Activated CD8-positive, alpha-beta memory T cell treated with anti-CD3 and anti-CD28 coated beads for 1 hour (primary cell): ENCODE measurements at places on chromosomes 12 and 14.

DNA sequence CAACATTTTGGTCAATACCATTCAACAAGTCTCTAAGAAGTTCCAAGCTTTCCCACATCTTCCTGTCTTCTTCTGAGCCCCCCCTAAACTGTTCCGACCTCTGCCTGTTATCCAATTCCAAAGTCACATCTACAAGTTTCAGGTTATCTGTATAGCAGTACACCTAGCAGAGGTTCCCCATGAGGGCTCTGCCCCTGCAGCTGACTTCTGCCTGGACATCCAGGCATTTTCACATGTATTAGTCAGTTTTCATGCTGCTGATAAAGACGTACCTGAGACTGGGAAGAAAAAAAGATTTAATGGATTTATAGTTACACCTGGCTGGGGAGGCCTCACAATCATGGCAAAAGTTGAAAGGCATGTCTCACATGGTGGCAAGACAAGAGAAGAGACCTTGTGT, 10.2 kb upstream of the PLA2G1B start:
- DNase-seq, result no peak

DNA sequence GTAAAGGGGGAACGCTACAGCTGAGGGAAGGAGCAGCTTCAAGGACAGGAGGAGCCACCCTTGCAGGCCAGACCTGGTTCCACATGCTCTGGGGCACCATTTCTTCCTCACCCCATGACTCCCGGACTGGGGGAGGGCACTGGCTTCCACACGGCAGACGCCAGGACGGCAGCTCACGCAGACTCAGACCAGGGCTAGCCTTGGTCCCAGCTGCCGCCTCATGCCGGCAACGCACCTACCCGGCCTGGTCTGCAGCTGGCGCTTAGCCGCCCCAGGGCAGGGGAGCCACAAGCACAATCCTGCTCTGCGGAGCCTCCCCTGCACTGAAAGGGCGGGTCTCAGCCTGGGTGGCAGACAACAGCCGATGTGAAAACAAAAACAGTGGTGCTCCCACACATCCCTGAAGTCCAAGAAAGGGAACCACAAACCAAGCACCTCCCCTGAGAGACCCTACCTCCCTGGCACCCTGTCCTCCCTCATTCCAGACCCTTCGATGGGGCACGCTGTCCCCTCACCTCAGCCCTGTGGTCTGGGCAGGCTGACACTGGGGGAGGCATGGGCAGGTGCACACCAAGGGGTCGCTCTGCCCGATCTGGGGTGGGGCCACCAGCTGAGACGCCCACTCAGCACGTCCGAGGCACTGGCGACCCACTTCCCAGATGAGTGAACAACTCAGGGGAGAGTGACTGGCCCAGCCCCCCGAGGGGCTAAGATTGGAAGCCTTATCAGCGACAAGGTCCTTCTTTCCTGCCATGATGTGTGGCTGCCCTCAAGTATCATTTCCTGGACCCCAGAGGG, 65.0 kb downstream of the CHGA start:
- DNase-seq, result no peak

- DNase-seq, result no peak
Observed at GRCh38 chr14:73774241-73774570, 60.0 kb upstream of the PNMA1 start.

GRCh38 chr14:103930051-103930604, 1.9 kb downstream of the TDRD9 start:
- no peak for DNase-seq

DNA sequence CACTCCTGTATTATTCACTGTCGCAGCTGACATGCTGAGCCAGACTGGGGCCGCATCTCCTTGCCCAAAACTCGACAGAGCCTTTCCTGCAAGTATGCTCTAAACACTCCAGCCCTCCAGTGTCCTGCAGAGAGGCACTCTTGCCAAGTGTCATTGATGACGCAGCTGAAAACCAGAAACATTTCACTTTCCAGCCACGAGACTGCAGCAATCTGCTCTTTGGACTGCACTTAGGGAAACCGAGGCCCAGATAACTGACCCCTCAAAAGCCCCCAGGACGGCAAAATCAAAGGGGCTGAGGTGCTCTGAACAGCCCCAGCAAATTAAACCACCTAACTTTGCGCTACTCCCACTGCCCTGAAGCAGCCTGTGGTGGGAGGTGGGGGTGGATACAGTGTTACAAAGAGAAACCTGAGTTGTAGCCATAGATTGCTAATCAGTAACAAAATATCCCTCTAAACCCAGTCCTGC, 2.6 kb downstream of the CCDC85C start:
- no peak for DNase-seq

GRCh38 chr12:83349907-83350611, 663.4 kb downstream of the TMTC2 start:
- no peak for DNase-seq

DNA sequence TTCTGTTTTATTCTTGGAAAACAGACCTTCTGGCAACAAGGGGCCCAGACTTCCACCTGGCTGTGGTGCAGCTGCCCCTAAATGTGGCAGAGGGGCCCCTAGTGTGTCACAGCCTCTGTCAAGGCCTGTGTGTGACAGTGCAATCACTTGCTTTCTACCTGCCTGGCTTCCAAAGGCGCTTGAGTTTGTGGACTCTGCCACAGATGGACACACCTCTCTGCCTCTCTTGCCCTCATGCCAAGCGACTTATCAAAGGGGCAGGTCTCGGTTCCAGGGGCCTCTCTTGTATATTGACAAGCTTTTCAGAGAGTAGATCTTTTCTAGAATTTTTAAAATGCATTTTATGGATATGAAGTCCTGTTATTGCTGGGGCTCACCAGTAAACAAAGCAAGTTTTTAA, 217.2 kb downstream of the SLC15A4 start:
- no peak for DNase-seq

GRCh38 chr12:29516431-29516875, 19.0 kb upstream of the OVCH1 start:
- DNase-seq, result no peak

DNA sequence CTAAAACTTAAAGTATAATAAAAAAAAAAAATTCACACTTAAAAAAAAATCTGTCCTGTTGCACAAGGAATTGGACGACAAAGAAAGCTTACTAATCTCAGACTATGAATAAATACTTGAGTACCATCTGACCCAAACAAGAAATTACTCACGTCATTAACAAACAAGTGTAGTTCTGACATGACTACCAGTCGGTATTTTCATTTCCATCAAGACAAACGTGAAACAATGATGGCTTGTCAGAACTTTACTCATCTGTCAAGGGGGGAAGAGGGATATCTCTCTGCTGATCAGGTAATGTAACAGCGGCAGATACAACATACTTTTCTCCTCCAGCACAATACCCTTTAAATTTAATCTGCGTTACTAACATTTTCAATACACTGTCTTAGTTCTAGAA, 78.3 kb downstream of the CDK17 start:
- no peak for DNase-seq

DNA sequence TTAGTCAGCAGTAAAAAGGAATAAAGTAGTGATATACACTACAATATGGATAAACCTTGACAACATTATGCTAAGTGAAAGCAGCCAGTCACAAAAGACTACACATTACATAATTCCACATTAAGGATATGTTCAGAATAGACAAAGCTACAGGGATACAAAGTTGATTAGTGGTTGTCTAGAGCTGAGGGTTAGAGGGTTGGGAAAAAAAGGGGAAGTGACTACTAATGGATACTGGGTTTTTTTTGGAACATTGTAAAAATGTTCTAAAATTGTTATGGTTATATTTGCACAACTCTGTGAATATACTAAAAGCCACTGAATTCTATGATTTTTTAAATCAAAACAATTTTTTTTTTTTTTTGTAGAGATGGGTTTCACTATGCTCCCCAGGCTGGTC, 4.8 kb upstream of the NGDN start:
- no peak for DNase-seq

DNA sequence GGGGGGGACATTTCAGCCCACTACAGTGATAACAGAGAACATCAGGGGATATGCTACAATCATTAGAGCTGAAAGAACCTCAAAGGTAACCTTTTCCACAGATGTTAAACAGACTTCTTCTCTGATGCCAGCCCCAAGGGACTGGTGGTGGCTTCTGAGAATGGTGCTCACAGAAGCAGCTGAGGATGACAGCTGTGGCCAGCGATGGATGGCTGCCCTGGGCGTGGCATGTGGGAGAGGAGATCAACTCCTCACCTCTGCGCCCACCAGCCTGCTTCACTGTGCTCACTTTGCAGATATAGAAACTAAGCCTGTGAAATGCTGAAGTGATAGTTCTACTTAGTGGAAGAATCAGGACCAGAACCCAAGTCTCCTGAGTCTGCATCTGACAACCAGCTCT, 33.0 kb downstream of the FOXN3 start:
- no peak for DNase-seq

GRCh38 chr12:40142001-40142744, 36.3 kb upstream of the SLC2A13 start:
- DNase-seq, result no peak

GRCh38 chr12:81987371-81987770, 228.2 kb upstream of the PPFIA2 start:
- no peak for DNase-seq

- no peak for DNase-seq
Observed at GRCh38 chr12:112352921-112353320, 29.3 kb downstream of the HECTD4 start.

DNA sequence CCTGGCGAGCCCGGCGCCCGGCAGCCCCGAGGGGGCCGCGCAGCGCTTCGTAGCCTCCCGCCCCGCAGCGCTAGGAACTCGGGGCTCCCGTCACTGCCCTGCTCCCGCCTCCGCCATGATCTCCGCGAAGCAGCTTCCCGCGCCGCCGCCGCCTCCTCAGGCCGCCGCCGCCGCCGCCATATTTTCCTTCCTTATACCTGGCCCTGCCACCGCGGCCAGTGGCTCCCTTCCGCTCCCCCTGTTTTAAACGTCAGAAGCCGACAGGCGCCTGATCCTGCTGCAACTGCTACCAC, 286 bp downstream of the PPP4R3A start:
- DNase-seq, result no peak
